ENCODE measurements at places on chromosomes 3 and 15.

GRCh38 chr3:180678231-180678630 lies 1.1 kb downstream of the CCDC39 start:
- no peak for DNase-seq

GRCh38 chr3:102105193-102105592 lies 255.9 kb downstream of the NFKBIZ start:
- no peak for DNase-seq

GRCh38 chr3:71503525-71504249 lies 79.8 kb downstream of the FOXP1 start:
- DNase-seq, result no peak

- DNase-seq, result no peak
Observed at GRCh38 chr3:58861551-58861950, 188.3 kb downstream of the CFAP20DC start.

DNA sequence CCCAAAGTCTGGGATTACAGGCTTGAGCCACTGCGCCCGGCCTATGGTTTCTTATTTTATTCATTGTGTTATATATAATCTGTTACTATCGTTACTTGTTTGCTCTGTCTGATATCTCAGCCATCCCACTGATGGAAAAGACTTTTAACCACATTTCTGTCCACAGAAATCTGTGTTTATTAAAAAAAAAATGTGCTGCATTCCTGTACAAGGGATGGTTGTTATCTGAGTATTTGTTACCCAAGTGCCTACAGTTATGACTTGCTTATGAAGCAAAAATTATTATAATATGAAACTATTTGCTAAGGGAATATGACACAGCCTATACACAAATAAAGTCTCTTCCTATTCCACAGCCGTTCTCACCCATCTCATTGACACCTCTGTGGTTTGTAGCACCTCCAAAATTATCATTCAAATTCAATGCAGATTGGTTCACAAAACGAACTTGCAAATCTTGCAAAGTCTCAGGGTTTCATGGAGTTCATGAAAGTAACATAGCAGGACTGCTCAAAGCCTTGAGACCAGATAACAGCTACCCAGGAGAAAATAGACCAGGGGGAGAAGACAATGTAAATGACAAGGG lies 47.4 kb upstream of the UBE2E1 start:
- no peak for DNase-seq

DNA sequence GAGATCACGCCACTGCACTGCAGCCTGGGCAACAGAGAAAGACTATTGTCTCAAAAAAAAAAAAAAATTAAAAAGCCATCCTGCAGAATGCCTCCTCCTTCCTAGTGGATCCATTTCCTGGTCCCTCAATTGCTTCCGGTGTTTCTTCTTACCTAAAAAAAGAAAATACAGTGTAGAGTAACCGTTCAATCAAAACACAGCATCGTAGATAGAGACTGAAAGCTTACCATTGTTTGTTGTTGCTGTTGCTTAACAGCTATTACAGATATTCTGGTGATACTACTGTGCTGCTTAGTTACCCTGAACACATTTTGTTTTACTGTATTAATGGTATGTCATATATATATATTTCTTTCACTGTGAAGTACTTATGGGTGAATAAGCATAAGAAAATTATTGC lies 105.5 kb upstream of the LRRFIP2 start:
- DNase-seq, result no peak

DNA sequence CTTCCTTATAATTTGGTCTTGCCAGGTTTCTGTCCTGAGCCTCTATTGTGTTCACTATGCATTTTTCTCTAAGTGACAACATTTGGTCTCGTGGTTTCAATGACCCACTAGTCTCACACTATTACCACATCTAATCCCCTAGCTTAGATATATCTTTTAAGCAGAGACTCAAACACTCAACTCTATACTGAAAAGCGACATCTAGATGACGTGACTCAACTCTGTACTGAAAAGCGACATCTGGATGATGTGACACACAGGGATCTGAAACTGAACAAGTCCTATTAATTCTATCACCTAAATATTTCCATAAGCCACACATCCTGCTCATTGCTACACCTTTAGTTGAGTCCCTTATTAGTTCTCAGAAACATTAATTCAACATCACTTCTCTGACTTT lies 141.7 kb upstream of the MBNL1 start:
- DNase-seq, result no peak

DNA sequence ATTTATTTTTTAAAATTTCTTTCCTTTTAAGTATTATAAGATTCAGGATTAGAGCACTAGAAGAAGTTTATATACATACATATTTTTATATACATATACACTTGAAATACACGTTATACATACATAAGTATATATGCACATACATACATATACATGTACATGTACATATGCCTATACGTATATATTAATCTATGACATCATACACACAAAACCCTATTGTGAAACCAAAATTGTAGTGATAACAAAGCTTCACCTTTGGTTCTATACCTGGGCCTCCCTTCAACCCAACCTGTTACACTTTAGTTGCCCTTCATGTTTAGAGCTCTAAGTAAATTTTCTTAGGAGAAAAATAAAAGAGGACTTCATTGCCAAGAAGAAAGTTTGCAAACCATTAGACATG lies 17.0 kb downstream of the AADACL2 start:
- no peak for DNase-seq

DNA sequence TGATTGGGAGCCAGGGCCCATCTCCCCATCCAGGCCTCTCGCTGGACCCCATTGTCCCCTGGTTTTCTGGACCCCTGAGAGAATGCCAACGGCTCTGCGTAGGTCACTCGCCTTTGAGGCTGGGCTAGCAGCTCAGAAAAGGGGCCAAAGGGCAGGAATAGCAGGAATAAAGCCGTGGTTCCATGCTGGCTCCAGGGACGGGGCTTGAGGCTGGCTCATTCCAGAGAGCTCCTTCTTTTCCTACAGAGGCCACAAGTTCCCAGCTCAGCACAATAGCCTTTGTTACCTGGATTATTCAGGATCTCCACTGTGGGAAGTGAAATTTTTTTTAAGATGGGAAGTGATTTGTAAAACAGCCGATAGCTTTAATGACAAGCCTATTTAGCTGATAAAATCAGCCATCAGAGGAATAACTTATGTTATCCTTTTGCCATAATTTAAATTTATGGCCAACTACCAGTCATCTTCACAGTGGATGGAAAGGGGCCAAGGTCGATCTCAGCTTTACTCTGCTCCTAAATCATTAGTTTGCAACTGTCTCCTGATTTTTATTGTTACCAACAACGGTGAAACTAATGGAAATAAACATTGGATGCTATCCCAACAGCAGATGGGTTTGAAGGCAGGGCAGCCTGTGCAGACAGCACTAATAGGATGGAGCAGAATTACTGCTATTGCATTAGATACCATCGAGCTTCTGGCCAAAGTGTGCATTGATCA lies 124.3 kb downstream of the TMEM266 start:
- no peak for DNase-seq

- DNase-seq, result no peak
Observed at GRCh38 chr3:24582431-24583403, 88.1 kb upstream of the THRB start.

GRCh38 chr3:160368804-160369203 lies 30.2 kb downstream of the IFT80 start:
- no peak for DNase-seq

- DNase-seq, result no peak
Observed at GRCh38 chr3:145088917-145089316, 1072.1 kb downstream of the PLOD2 start.

- no peak for DNase-seq
Observed at GRCh38 chr15:82231233-82231632, 31.3 kb downstream of the EFL1 start.

- no peak for DNase-seq
Observed at GRCh38 chr3:129940086-129940485, 34.4 kb upstream of the TRH start.

DNA sequence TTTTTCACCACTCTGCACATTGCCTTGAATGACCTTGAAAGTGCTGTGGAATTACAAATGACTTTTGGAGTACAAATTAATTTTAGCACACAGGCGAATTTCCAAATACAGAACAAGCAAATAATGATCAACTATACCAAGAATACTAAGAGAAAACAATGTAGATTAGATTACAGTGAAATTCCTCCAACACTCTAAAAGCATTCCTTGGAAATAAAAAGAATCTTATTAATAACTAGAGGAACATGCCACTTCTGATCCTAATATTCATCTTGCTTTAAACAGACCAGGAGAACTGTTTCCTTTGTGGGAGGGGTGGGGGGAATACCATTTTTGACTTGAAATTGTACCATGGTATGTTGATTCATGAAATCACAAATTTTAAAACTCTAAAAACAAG lies 167.5 kb downstream of the SUCLG2 start:
- no peak for DNase-seq

DNA sequence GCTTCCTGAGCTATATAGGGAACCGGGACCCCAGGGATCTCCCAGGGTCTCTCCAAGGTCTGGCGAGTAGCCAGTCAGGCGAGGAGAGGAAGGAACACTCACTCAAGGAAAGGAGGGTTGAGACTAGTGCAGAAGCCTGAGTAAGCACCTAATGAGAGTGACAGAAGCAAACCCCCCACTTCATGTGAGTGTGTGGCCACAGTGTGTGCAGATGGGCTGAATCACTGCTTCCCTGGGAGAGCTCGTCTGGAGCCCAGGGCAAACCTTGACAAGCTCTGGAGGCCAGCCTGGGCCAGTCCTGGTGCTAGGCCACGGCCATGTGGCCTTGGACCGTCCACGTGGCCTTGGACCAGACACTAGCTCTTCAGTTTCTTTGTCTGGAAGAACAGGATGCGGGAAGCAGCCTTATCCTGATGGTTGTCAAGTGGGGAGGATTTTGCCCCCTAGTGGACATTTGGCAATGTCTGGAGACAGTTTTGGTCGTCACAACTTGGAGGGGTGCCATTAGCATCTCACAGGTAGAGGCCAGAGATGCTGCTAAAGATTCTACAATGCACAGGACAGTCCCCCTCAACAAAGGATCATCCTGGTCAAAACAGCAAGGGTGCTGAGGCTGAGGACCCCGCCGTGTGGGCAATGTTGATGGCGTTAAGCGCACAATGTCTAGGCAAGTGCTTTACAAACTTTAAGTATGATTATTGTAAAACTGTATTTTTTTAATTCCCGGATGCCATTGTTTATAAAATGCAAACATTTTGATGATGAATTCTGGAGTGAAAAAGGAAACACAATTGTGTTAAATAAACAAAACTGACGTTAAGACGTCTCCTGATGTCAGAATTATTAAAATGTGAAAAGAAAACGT lies 34.8 kb upstream of the CTSH start:
- DNase-seq, result peak; percentile 78

- no peak for DNase-seq
Observed at GRCh38 chr3:64188810-64189560, 36.3 kb downstream of the PRICKLE2 start.

DNA sequence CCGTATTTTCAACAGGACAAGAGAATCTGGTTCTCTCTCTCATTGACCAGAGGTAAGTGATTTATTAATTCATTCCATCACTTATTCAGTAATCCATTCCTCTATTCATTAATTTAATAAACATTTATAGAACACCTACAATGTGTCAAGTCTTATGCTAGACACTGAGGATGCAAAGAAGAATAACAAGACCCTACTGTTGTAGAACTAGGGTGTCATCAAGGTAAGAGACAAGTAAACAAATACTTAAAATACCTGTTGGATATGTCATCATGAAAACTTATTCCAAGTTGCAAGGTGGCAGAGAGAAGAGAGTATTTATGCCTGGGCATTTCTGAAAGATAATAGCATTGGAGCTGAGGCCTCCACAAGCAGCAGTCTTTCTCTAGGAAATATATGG lies 257.8 kb downstream of the CDIN1 start:
- DNase-seq, result no peak

GRCh38 chr15:94059013-94059587 lies 172.3 kb upstream of the MCTP2 start:
- DNase-seq, result no peak

- no peak for DNase-seq
Observed at GRCh38 chr15:29921130-29921601, 98.9 kb upstream of the TJP1 start.

DNA sequence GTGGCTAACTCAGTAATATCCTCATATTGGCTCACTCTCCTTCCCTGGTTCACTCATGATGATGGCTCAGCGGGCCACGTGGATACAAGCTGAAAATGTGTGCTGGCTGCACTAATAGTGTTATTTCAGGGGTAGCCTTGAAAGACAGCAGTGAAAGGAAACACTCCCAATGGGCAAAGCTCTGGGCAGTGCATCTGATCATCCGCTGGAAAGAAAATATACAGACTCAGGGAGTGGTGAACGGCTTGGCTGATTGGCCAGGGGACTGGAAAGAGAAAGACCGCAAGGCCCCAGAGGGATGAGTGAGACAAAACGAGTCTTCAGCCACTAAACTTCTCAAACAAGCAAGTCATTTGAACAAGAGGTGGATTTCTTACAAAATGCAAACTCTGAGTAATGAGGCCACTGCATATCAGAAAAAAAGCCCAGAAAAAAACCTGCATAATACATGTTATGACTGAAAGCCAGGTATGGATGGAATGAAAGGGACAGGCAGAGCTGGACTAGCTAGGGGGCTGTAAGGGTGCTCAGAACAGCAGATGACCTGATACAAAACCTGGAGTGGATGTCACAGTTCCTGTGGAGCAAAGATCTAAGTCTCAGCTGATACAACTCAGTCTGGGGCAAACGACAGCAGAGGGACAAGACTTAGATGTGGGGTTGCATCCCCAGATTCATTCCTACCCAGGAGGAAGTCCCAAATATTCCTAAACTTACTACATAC lies 33.3 kb downstream of the CMTM6 start:
- DNase-seq, result no peak

- DNase-seq, result no peak
Observed at GRCh38 chr3:55647063-55647462, 160.0 kb upstream of the WNT5A start.

DNA sequence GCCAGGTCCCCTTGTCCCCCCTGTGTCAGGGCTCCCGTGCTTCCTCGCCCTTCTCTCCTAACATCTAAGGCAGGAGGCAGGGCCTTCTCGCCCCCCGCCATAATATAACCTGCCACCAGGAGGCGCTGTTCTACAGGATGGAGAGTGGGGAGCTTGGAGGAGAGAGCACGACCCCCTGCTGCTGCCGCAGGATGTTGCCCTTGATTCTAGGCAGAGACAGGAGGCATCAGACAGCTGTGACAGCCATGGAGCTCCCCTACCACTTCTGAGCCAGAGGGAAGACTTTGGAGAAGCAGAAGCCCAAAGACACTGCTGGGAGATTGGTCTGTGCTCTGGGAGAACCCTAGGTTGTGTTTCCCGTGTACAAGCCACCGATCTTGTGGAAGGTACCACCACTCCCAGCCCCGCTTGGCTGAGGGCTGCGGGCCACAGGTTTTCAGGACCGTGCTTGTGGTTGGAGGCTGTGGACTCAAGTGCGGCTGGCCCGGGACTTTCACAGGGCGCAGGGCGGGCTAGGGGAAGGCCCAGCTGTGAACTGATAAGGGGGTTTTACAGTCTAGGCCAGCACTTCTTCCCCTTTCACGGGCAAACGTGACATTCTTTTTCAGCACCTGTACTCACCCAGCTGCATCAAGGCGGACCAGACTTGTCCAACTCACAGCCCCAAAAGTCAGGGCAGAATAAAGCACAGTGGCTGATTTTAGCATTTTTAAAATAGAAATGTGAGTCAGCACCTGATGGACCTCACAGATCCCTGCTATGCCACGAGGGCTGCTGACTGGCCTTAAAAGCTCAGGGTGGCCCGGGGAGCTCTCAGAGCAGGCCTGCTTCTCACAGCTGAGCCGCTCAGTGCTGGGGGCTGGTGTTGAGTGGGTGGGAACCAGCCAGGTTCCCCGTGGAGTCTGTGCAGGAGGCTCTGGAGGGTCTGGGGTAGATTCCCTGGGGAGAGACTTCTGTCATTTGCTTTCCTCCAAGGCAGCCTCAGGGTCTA lies 2.6 kb upstream of the TIGIT start:
- DNase-seq, result peak; percentile 68

GRCh38 chr3:37465174-37465573 lies 290.8 kb upstream of the LRRFIP2 start:
- no peak for DNase-seq

GRCh38 chr15:98683831-98684230 lies 35.5 kb downstream of the IGF1R start:
- no peak for DNase-seq
